HT-29 (cell line): ENCODE measurements at places on chromosomes 4 and X.
A peak's percentile ranks its signal among the peaks of the same experiment; 100 is the strongest.

DNA sequence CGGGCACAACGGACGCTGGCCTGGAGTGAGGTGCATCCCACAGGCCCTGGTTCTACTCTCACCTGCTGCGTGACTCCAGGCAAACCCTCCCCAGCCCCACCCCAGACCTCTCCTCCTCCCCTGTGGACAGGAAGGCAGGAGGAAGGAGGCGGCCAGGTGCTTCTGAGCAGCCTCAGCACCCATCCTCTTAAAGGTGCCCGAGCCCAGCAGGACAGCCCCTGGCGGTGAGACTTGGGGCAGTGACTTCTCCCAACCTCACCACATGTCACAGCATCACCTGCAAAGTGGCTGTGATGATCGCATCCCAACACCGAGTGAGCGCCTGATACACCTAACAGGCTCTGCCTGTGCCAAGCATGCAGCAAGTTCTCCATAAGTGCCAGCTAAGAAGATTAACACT is 17.1 kb upstream of the MAN2B2 start:
- no peak for DNase-seq

- peak; percentile 58 for DNase-seq
These were observed 702 bp upstream of the CDKN2AIP start for GRCh38 chr4:183443655-183444213.

GRCh38 chr4:23966725-23967124 is 76.9 kb upstream of the PPARGC1A start:
- DNase-seq = peak; percentile 5

- no peak for DNase-seq
These were observed 119.5 kb downstream of the STOX2 start for GRCh38 chr4:184024637-184025036.

- DNase-seq = no peak
These were observed 199.1 kb upstream of the NPY2R start for GRCh38 chr4:155009288-155009687.

- no peak for DNase-seq
These were observed 83.5 kb downstream of the ZNF674 start for GRCh38 chrX:46461660-46462191.

DNA sequence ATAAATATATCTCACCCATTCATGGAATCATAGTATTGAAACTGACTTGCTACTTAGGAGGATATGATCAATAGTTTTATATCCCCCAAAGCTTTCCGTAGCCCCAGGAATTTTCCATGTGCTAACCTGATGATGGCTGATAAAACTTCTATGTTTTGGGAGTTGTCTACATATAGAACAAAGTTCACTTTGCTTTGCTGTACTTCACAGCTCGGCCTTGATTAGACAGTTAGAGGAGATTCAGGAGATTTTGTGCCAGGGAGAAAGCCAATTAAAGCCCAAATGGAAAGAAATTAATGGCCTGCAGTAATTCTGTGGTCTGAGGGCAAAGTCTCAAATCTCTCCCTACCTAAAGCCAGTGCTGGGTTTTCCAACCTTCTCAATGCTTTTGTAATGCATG is 114.9 kb upstream of the SLC34A2 start:
- no peak for DNase-seq

DNA sequence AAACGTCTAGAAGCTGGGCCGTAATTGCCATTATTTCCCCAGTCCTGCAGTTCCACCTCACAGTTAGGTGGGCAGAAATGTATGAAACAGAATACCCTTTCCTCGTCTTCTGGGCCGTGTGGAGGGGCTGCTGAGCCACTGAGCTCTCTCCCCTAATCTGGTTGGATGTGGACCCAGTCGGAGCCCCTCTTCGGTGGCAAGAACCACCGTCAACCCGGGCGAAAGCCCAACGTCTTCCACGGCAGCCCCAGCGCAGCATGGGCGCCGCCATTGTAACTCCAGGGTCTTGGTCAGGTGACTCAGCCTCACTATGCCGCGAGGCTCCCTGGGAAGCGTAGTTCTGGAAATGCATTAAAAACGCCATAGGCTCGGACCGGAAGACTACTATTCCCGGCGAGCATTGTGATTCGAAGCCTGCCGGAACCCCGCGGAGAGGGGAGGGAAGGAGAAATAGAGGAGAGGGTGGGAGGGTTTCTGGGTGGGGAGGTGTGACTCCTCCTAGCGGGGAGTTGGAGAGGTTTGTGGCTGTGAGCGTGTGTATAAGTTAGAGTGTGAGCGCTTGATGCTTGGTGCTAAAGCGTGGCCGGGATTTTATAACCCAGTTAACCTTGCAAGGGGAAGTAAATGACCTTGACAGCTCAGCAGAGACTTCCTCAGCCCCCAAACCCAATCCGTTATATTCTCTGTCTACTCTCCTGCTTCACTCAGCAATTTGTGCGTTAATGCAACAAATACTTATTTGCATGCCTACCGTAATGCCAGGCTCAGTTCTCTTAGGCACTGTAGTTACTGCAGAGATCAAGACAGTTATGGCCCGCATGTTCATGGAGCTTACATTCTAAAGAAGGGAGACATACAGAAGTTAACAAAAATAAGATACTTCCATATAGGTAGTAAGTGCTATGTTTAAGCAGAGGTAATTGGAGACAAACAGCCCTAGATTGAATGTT is at the start of gene GATB:
Gene GATB, minus strand, starts transcription at position 296 of the 950 bp plus-strand sequence. Its CDS starts 25 bp downstream, at position 271.
- peak; percentile 97 for DNase-seq

DNA sequence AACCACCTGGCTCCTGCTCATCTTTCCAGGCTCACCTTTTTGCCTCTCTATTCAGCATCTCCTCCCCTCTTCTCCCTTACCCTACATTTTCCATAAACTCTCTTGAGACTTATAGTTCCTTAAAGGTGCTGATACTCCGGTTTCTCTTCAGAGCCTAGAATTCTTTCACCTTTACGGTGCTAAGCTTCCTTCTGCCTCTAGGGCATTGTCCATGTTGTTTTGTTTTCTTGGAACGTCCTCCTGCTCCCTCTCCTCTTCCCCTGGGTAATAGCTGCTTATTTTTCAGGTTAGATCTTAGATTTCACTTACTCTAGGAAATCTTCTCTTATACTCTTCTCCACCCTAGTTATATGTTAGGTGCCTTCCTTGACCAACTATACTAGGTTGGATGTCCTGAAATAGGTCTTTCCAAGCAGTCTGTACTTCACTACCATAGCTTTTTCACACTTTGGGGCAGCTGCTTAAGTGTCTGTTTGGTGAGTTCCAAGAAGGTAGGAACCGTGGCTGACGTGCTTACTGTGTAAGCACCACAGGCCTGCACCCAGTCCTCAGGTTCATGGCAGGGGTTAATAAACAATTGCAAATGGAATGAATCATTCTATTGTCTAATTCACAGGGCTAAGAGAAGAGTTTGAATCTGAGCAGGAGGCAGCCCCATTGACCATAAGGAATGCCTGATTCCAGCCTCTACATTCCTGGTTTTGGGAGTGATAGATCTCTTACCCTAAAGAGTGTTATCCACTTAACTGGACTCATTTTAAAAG is 227.5 kb downstream of the MGST2 start:
- no peak for DNase-seq

GRCh38 chr4:1451106-1451751 is 45.0 kb upstream of the NKX1-1 start:
- no peak for DNase-seq

- no peak for DNase-seq
These were observed 475.5 kb upstream of the ADGRL3 start for GRCh38 chr4:60724623-60725022.

- DNase-seq = no peak
These were observed 734.3 kb downstream of the STIM2 start for GRCh38 chr4:27594922-27595321.
